ENCODE measurements at places on chromosomes 5 and 9. TPM values are rescaled to one million over a fixed set of nuclear protein-coding genes. Genes with fewer than 3 reads are reported as not detected.

GRCh38 chr9:5557606-5558587 lies 47.6 kb downstream of the PDCD1LG2 start:
- no peaks in the 10 kb centered on the region for H3K27me3 ChIP-seq
- H3K4me1 ChIP-seq = peaks cover 30% of the 10 kb centered on the region
- peak overlapping the region; percentile 89 for H3K27ac ChIP-seq
- H3K36me3 ChIP-seq = no peaks in the 10 kb centered on the region
- peak overlapping the region; percentile 49 for H3K4me3 ChIP-seq

- H3K4me3 ChIP-seq = no peak overlapping the region
- no peak overlapping the region for H3K27ac ChIP-seq
- H3K27me3 ChIP-seq = no peaks in the 10 kb centered on the region
- DNase-seq = no peak
Observed at GRCh38 chr5:35683466-35683865, 65.8 kb downstream of the SPEF2 start.

- no peak overlapping the region for H3K4me3 ChIP-seq
- no peak overlapping the region for H3K27ac ChIP-seq
- H3K36me3 ChIP-seq = peaks cover 6% of the 10 kb centered on the region
Observed at GRCh38 chr9:2060424-2060823, 45.3 kb downstream of the SMARCA2 start.

DNA sequence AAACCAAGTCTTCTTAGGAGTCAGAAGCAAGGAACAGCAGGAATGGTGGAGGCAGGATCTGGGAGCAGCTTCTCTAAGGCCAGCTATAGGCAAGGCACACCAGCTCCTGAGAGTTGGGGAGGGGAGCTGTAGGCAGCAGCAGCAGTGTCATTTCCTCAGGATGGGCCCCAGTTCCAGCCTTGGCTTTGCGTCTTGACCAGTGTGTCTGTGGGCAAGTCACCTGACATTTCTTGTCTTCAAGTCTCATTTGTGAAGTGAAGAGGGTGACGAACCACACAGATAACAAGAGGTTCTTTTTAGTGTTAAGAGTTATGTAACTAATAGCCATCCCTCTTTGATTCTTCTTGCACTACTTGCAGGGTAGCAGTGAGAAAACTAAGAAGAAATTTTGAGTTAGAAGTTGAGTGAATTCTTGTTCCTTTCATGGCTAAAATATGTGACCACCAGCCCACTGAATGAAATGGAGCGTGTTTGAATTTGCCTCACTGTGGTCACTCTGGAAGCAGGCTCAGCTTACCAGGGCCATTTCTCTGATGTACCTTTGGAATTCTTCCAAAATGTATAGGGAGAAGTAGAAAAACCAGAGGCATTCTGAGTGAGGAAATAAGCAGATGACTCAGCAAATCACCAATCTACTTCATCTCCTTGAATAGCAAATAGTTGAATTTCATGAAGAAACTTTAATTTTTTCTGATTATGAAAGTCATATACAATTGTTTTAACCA lies 42.4 kb downstream of the RHOBTB3 start:
- H3K27me3 ChIP-seq = no peaks in the 10 kb centered on the region
- H3K4me1 ChIP-seq = no peaks in the 10 kb centered on the region
- DNase-seq = no peak
- H3K4me3 ChIP-seq = no peak overlapping the region
- no peak overlapping the region for H3K27ac ChIP-seq
- peaks cover 10% of the 10 kb centered on the region for H3K36me3 ChIP-seq

DNA sequence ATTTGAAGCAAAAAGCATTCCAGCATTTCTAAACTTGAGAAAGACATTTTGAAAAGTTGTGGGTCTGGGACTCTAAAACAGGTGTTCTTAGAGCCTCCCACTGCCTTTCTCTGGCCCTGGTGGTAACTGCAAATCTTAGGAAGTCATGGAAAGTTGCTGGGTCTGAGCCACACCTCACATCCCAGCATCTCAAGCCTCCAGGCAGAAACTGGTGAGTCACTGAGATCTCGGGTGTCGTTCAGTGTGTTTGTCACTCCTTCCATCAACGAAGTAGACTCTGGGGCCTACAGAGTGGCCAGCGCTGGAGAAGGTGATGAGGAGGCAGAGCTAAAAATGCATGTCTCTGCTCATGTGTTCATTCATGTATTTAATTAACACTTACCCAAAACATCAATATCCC lies 59.6 kb upstream of the C5orf58 start:
- no peak for DNase-seq
- no peaks in the 10 kb centered on the region for H3K27me3 ChIP-seq
- no peak overlapping the region for H3K27ac ChIP-seq
- H3K36me3 ChIP-seq = no peaks in the 10 kb centered on the region

DNA sequence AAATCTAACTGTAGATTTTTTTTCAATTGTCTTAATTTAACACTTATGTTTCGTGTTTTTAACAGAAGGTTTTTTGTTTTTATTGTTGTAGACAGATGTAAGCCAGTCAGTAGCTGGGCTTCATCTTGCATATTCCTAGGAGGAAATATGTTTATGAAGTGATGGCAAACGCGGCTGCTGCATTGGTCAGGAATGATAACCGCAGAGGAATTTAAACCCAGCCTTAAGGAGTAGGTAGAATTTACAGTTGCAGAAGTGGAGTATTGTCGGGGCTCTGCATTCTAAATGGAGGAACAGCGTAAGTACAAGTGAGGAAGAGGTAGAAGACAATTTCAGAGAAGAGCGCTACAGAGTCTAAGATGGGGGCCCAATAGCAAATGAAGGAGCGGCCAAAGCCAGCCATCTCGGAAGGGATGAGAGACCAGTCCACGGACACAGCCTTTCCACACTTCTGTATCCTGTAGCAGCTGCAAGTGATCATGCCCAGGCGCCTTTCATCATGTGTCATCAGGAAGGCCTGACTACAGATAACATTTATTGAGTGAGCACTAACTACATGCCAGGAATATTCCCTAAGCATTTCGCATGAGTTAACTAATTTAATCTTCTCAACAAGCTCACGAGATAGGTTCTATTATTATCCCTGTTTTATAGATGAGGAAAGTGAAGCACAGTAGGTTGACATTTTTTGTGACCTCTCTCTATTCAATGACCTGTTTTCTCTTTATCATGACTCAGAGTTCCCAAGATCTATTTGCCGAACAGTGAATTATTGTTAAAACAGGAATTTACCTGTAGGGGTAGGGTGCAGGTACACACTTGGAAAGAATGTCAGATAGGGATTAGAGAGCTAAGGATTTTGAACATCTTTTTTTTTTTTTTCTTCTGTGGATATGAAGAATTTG lies 38.1 kb downstream of the CMYA5 start:
- H3K36me3 ChIP-seq = no peaks in the 10 kb centered on the region
- no peak overlapping the region for H3K27ac ChIP-seq
- peaks cover 24% of the 10 kb centered on the region for H3K27me3 ChIP-seq
- no peaks in the 10 kb centered on the region for H3K4me1 ChIP-seq
- H3K4me3 ChIP-seq = no peak overlapping the region

GRCh38 chr9:125694478-125694877 lies 12.5 kb downstream of the MAPKAP1 start:
- no peak overlapping the region for H3K4me3 ChIP-seq
- no peak for DNase-seq
- H3K36me3 ChIP-seq = peaks cover 2% of the 10 kb centered on the region
- H3K27ac ChIP-seq = no peak overlapping the region
- peaks cover 8% of the 10 kb centered on the region for H3K4me1 ChIP-seq
- H3K27me3 ChIP-seq = no peaks in the 10 kb centered on the region

- H3K4me3 ChIP-seq = peak within 1 kb of the TSS; percentile 96
- H3K4me1 ChIP-seq = peaks cover 19% of the 10 kb centered on the region
- DNase-seq = peak; percentile 71
- H3K27ac ChIP-seq = peak within 1 kb of the TSS; percentile 86
- H3K27me3 ChIP-seq = peaks cover 83% of the 10 kb centered on the region
- H3K36me3 ChIP-seq = peaks cover 3% of the 10 kb centered on the region
Observed at GRCh38 chr5:114361724-114362196, at the start of gene KCNN2. KCNN2 (plus strand) TSS chr5:114362070; CDS start chr5:114362140, 70 bp downstream.

- H3K4me1 ChIP-seq = peaks cover 53% of the 10 kb centered on the region
- H3K36me3 ChIP-seq = peaks cover 23% of the 10 kb centered on the region
- no peak for DNase-seq
- no peaks in the 10 kb centered on the region for H3K27me3 ChIP-seq
- no peak overlapping the region for H3K4me3 ChIP-seq
Observed at GRCh38 chr5:124650147-124650561, 96.3 kb downstream of the ZNF608 start.

DNA sequence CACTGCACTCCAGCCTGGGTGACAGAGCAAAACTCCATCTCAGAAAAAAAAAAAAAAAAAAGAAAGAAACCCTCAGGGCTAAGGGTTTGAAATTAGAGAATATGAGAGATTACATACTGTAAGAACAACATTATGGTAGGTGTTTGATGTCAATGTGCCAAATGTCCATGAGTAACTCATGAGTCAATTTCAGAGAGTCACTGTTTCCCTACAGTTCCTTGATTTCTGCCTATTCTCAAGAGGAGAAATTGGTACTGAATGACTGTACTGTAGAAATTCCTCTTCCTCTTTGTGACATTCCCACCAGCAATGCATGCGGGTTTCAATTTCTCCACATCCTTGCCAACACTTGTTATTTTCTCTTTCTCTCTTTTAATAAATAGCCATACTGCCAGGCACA lies 35.2 kb downstream of the MARVELD2 start:
- no peak overlapping the region for H3K4me3 ChIP-seq
- H3K4me1 ChIP-seq = peaks cover 9% of the 10 kb centered on the region
- H3K27me3 ChIP-seq = no peaks in the 10 kb centered on the region
- no peak overlapping the region for H3K27ac ChIP-seq
- no peaks in the 10 kb centered on the region for H3K36me3 ChIP-seq
- DNase-seq = no peak

DNA sequence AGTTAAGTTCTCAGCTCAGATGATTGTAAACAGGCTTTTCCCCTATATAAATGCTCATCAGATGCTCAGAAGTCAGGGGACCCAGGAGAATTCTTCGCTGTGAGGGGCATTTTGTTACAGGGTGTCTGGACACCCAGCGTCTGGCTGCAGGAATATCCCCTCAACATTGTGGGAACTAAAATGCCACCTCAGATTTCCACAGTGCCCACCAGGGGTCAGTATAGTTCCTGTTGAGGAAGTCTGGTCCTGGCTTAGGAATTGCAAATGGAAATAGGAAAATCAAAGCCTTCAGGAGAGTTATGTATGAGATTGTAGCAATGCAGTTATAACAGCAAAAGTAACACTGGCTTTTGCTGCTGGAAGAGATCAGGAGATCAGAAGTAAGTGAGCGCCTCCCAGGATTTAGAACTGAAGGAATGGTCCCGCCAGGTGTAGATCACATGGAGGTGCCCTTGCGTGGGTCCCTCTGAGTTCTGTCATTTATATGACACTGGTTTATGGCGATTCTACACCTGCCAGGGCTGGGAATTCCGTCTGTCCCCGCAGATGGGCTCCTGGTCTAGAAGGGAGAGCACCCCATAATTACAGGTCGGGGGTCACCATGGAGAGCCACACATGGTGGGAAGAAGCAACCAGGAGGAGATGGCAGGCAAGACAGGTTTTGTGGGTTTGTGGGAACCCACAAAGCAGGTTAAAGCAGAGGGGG lies 47.1 kb upstream of the CTSL start:
- no peak overlapping the region for H3K27ac ChIP-seq
- H3K4me3 ChIP-seq = no peak overlapping the region
- H3K36me3 ChIP-seq = peaks cover 5% of the 10 kb centered on the region
- peak; percentile 62 for DNase-seq

GRCh38 chr5:90793183-90793582 lies 234.6 kb downstream of the ADGRV1 start:
- H3K27ac ChIP-seq = no peak overlapping the region
- no peaks in the 10 kb centered on the region for H3K27me3 ChIP-seq
- peaks cover 47% of the 10 kb centered on the region for H3K36me3 ChIP-seq
- no peak overlapping the region for H3K4me3 ChIP-seq
- H3K4me1 ChIP-seq = no peaks in the 10 kb centered on the region
- no peak for DNase-seq

DNA sequence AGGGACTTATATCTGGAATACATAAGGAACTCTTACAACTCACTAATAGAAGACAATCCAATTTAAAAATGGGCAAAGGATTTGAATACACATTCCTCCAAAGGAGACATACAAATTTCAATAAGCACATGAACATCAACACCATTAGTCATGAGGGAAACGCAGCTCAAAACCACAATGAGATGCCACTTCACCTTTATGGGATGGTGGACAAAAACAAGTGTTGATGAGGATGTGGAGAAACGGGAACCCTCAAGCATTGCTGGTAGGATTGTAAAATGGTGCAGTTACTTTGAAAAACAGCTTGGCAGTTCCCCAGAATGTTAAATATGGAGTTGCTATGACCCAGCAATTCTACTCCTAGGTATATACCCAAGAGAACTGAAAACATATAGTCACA lies 72.7 kb upstream of the IER5L start:
- no peaks in the 10 kb centered on the region for H3K36me3 ChIP-seq
- no peak overlapping the region for H3K27ac ChIP-seq
- peaks cover 36% of the 10 kb centered on the region for H3K4me1 ChIP-seq
- H3K4me3 ChIP-seq = no peak overlapping the region
- DNase-seq = no peak
- no peaks in the 10 kb centered on the region for H3K27me3 ChIP-seq

DNA sequence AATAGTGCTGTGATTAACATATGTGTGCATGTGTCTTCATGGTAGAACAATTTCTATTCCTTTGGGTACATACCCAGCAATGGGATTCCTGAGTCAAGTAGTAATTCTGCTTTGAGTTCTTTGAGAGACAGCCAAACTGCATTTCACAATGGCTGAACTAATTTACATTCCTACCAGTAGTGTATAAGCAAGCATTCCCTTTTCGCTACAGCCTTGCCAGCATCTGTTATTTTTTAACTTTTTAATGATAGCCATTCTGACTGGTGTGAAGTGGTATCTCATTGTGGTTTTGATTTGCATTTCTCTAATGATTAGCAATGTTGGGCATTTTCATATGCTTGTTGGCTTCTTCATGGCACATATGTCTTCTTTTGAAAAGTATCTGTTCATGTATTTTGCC lies 308.5 kb downstream of the ARRDC3 start:
- peaks cover 7% of the 10 kb centered on the region for H3K4me1 ChIP-seq
- peaks cover 3% of the 10 kb centered on the region for H3K36me3 ChIP-seq
- DNase-seq = no peak

ZDHHC11 gene
- total RNA-seq = 14.5 TPM

FOXD1 gene
- total RNA-seq = 0.28 TPM

AQP7 gene
- 0.98 TPM for total RNA-seq

PCDHB2 gene
- total RNA-seq = 57.8 TPM

NDUFS6 gene
- total RNA-seq = 52.3 TPM

CCDC192 gene
- 1.3 TPM for total RNA-seq

RNF208 gene
- 10.1 TPM for total RNA-seq

TYRP1 gene
- not detected for total RNA-seq

RASGEF1C gene
- 2.0 TPM for total RNA-seq

LTC4S gene
- 2.4 TPM for total RNA-seq

UBE2QL1 gene
- total RNA-seq = 2.7 TPM

SPATA31E1 gene
- total RNA-seq = 0.21 TPM

Measured in neural crest cell (in vitro differentiated cells).